ENCODE measurements at places on chromosomes 16 and 17. TPM values are rescaled to one million over a fixed set of nuclear protein-coding genes. Genes with fewer than 3 reads are reported as not detected.

DNA sequence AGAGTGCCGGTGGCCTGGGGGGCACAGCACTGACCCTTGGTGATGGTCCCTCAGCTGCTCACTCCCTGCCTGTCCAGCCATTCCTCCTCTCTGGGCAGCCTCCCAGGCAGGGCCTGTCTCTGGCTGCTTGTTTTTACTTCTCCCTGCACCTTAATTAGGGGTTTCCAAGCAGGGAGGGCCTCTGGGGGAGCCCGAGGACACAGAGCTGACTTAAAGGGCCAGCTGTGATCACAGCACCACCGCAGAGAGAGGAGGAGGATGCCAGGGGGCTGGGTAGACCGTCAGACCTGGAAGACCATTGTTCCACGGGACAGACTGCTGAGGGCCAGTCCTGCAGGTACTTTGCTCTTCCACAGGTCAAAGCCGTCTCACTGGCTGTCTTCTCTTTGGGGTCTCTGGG is 1.2 kb upstream of the DPH1 start:
- H3K27me3 ChIP-seq: peaks cover 37% of the 10 kb centered on the region
- H3K27ac ChIP-seq: no peak overlapping the region
- peak overlapping the region; percentile 16 for H3K4me3 ChIP-seq
- H3K4me1 ChIP-seq: peaks cover 44% of the 10 kb centered on the region
- DNase-seq: no peak

SDR42E2 gene
- polyA plus RNA-seq: not detected

DNA sequence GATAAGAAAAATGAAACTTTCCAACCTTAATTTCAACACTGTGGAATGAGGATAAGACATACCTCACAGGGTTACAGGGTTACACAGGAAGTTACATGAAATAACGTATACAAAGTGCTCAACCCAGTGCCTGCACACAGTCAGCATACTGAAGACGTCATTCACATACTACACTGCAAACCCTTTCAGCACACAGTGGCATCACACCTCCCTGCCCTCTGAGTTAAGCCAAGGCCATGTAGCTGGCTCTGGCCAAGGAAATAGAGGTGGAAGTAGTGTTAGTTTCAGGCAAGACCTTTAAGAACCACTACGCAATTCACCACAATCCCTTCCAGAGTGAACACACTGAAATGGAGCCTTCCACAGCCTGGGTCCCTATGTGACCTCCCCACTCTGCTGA is 46.6 kb upstream of the GSG1L start:
- no peaks in the 10 kb centered on the region for H3K4me1 ChIP-seq
- H3K36me3 ChIP-seq: peaks cover 47% of the 10 kb centered on the region
- H3K27ac ChIP-seq: no peak overlapping the region
- no peaks in the 10 kb centered on the region for H3K27me3 ChIP-seq
- no peak overlapping the region for H3K4me3 ChIP-seq

GRCh38 chr17:42632949-42633444 is 23.5 kb downstream of the TUBG1 start:
- 0 out of 3 replicates have a peak, but pooled peaks cover 4% of the 10 kb centered on the region for H3K27me3 ChIP-seq
- H3K36me3 ChIP-seq: no peaks in the 10 kb centered on the region
- H3K4me1 ChIP-seq: peaks cover under 1% of the 10 kb centered on the region
- no peak overlapping the region for H3K27ac ChIP-seq

ZSCAN10 gene
- not detected for polyA plus RNA-seq

PTX4 gene
- polyA plus RNA-seq: not detected

PMFBP1 gene
- 1.9 TPM for polyA plus RNA-seq

CLEC10A gene
- 0.65 TPM for polyA plus RNA-seq

GRCh38 chr17:17672453-17673368 is 8.5 kb upstream of the RAI1 start:
- no peak overlapping the region for H3K27ac ChIP-seq
- H3K4me1 ChIP-seq: peaks cover 80% of the 10 kb centered on the region
- H3K27me3 ChIP-seq: no peaks in the 10 kb centered on the region
- no peak overlapping the region for H3K4me3 ChIP-seq
- H3K36me3 ChIP-seq: no peaks in the 10 kb centered on the region
- DNase-seq: no peak

GRCh38 chr16:74743668-74744299 is 30.8 kb downstream of the FA2H start:
- peaks cover 22% of the 10 kb centered on the region for H3K4me1 ChIP-seq
- no peaks in the 10 kb centered on the region for H3K36me3 ChIP-seq
- H3K4me3 ChIP-seq: peak overlapping the region; percentile 41
- DNase-seq: peak; percentile 52

GRCh38 chr17:82929676-82930042 is 89.8 kb upstream of the ZNF750 start:
- no peak overlapping the region for H3K27ac ChIP-seq
- no peaks in the 10 kb centered on the region for H3K27me3 ChIP-seq
- no peak for DNase-seq
- no peak overlapping the region for H3K4me3 ChIP-seq

DNA sequence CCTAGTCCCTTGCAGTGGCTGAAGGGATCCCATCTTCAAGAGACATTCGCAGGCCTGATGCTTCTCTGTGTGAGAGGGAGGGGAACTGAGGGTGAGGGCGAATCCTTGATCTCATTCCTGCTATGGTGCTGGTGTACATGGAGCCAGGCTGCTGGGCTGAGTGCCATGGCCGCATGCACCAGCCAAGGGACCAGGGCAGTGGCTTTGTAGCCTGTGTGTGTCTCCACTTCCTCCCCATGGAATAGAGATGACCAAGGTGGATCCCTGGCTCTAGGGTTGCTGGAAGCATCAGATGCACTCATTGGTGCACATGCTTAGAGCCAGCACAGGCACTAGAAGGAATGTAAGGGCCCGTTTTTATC is 195.0 kb downstream of the FOXL1 start:
- no peak overlapping the region for H3K4me3 ChIP-seq
- H3K27me3 ChIP-seq: peaks cover 76% of the 10 kb centered on the region
- H3K27ac ChIP-seq: no peak overlapping the region
- H3K36me3 ChIP-seq: no peaks in the 10 kb centered on the region
- no peak for DNase-seq

- H3K27me3 ChIP-seq: no peaks in the 10 kb centered on the region
- no peak overlapping the region for H3K27ac ChIP-seq
- DNase-seq: no peak
- H3K36me3 ChIP-seq: no peaks in the 10 kb centered on the region
- no peak overlapping the region for H3K4me3 ChIP-seq
Measured at GRCh38 chr17:48951572-48951971, 6.9 kb upstream of the SNF8 start.

P2RX1 gene
- 0.50 TPM for polyA plus RNA-seq

- H3K4me3 ChIP-seq: no peak overlapping the region
- no peak for DNase-seq
- no peaks in the 10 kb centered on the region for H3K36me3 ChIP-seq
- no peaks in the 10 kb centered on the region for H3K4me1 ChIP-seq
Measured at GRCh38 chr16:54048586-54049495, 237.7 kb downstream of the IRX3 start.

KRT35 gene
- polyA plus RNA-seq: not detected

FBXO47 gene
- not detected for polyA plus RNA-seq

- no peak overlapping the region for H3K27ac ChIP-seq
- H3K27me3 ChIP-seq: peaks cover 12% of the 10 kb centered on the region
- no peak for DNase-seq
Measured at GRCh38 chr16:29815032-29815721, 775 bp upstream of the PAGR1 start.

- H3K36me3 ChIP-seq: peaks cover 80% of the 10 kb centered on the region
- peaks cover 3% of the 10 kb centered on the region for H3K4me1 ChIP-seq
- no peak for DNase-seq
- no peaks in the 10 kb centered on the region for H3K27me3 ChIP-seq
Measured at GRCh38 chr17:14395255-14395654, 94.4 kb downstream of the HS3ST3B1 start.

TRIM72 gene
- polyA plus RNA-seq: not detected

DNA sequence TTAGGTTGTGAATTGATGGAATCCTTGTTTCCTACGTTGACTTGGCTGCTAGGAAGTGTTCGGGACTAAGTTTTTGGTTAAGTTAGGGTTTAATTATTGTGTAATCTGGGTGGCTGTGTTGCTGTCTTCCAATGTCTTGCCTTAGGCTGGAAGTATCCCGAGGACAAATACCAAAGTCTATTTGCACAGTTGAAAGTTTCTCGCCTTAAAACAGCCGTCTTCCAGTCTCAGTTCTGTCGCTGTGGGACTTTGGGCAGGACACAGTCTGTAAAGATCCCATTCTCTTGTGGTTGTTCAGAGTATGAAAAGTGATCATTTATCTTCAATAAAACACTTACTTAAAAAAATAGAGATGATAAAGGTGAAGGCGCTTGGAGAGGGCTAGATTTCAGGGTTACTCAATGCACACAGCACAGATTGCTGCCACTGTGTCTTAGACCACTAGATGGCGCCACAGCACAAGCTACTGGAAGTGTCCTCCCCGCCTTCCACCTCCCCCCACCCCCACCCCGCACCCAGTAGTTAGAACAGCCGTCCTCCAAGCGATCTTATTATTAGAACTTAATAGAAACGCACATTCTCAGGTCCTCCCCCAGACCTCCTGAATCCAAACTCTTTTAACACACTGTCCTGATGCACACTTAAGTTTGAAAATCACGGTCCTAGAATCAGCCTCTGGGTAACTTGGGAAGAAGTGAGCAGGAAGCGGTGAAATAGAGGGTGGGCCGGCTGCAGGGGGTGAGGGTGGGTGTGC is 45.8 kb downstream of the AKAP1 start:
- peaks cover 2% of the 10 kb centered on the region for H3K36me3 ChIP-seq
- H3K4me3 ChIP-seq: no peak overlapping the region
- H3K27me3 ChIP-seq: no peaks in the 10 kb centered on the region

DNA sequence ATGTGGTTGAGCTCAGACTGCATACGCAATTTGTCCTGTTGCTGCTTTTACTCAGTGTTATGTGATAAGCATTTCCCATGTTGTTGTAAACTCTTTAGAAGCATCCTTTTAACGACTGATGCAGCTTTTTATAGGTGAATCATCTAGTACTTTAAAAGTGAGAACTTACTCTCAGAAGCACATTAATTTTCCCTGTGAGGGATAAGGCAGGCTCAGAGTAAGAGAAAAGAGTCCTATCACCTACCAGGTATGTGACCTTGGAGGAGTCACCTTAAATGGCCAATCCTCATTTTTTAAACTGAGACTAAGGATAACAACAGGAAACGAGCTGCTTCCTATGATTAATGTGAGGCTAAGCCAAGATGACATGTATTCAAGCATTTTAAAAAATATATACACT is 34.4 kb upstream of the GAN start:
- peaks cover 4% of the 10 kb centered on the region for H3K4me1 ChIP-seq
- no peak overlapping the region for H3K4me3 ChIP-seq
- H3K36me3 ChIP-seq: no peaks in the 10 kb centered on the region
- peaks cover 18% of the 10 kb centered on the region for H3K27me3 ChIP-seq
- H3K27ac ChIP-seq: no peak overlapping the region
- DNase-seq: no peak

TAT gene
- 5.8 TPM for polyA plus RNA-seq

- H3K27ac ChIP-seq: peak overlapping the region; percentile 67
- no peak overlapping the region for H3K4me3 ChIP-seq
- H3K36me3 ChIP-seq: peaks cover 3% of the 10 kb centered on the region
- peak; percentile 22 for DNase-seq
- no peaks in the 10 kb centered on the region for H3K27me3 ChIP-seq
Measured at GRCh38 chr17:16255481-16255921, 38.5 kb downstream of the PIGL start.

- no peak overlapping the region for H3K27ac ChIP-seq
- no peak overlapping the region for H3K4me3 ChIP-seq
- no peaks in the 10 kb centered on the region for H3K4me1 ChIP-seq
Measured at GRCh38 chr17:76193591-76193990, 46.7 kb downstream of the RNF157 start.

DNA sequence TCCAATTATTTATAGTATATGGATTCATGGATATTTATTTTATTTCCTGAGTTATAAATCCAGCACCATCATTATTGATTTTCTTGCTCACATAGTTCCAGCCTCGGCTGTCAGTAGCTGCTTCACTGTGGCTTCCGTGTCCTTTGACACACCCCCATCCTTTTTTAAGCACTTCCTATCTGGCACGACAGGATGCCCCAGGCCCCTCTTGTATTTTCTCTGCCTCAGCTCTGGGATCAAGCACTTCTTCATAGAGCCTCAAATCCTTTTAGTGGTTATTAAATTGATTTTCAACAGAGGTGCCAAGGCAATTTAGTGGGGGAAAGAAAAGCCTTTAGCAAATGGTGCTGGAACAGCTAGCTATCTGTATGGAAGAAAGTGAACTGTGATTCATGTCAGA is 59.8 kb downstream of the GAN start:
- no peaks in the 10 kb centered on the region for H3K27me3 ChIP-seq
- H3K4me3 ChIP-seq: no peak overlapping the region
- H3K27ac ChIP-seq: no peak overlapping the region
- H3K36me3 ChIP-seq: peaks cover 29% of the 10 kb centered on the region
- no peaks in the 10 kb centered on the region for H3K4me1 ChIP-seq

GRCh38 chr17:16383216-16383615 is 2.3 kb downstream of the UBB start:
- H3K4me3 ChIP-seq: no peak overlapping the region
- no peak for DNase-seq
- H3K36me3 ChIP-seq: peaks cover 7% of the 10 kb centered on the region
- peaks cover 66% of the 10 kb centered on the region for H3K4me1 ChIP-seq

G6PC1 gene
- 37.9 TPM for polyA plus RNA-seq

- DNase-seq: no peak
- H3K36me3 ChIP-seq: 0 out of 2 replicates have a peak, but pooled peaks cover 1% of the 10 kb centered on the region
- no peak overlapping the region for H3K4me3 ChIP-seq
- no peaks in the 10 kb centered on the region for H3K27me3 ChIP-seq
- H3K27ac ChIP-seq: peak overlapping the region; percentile 18
Measured at GRCh38 chr17:57523926-57524632, 221.0 kb downstream of the CCDC182 start.

DNA sequence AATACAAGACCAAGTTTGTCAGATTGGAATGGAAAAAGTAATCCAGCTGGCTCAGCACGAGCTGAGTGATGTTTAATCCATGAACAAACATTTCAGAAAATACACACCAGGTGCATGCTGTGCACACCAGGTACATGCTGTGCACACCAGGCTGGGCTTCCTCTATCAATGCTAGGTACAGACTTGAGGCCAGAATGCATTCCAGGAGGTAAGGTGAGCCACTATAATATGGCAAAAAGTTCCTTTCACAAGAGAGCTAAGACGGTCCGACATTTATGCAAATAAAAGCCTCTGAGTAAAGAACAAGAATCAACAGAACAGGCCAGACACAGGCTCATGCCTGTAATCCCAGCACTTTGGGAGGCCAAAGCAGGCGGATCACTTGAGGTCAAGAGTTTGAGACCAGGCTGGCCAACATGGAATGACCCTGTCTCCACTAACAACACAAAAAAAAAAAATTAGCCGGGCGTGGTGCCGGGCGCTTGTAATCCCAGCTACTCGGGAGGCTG is 128.2 kb downstream of the ZNF778 start:
- H3K36me3 ChIP-seq: peaks cover 4% of the 10 kb centered on the region
- H3K4me3 ChIP-seq: no peak overlapping the region
- H3K27ac ChIP-seq: peak overlapping the region; percentile 50
- peak; percentile 81 for DNase-seq
- peaks cover 57% of the 10 kb centered on the region for H3K4me1 ChIP-seq

STAT5B gene
- polyA plus RNA-seq: 42.8 TPM

GRCh38 chr17:55564081-55564480 is 52.8 kb upstream of the SMIM36 start:
- H3K36me3 ChIP-seq: no peaks in the 10 kb centered on the region
- no peak for DNase-seq
- H3K4me1 ChIP-seq: no peaks in the 10 kb centered on the region
- H3K27me3 ChIP-seq: peaks cover 13% of the 10 kb centered on the region
